Esophagus muscularis mucosa (tissue), 4 donors: ENCODE measurements at places on chromosomes 3 and 15. TPM values are rescaled to one million over a fixed set of nuclear protein-coding genes. Genes with fewer than 3 reads are reported as not detected.

DNA sequence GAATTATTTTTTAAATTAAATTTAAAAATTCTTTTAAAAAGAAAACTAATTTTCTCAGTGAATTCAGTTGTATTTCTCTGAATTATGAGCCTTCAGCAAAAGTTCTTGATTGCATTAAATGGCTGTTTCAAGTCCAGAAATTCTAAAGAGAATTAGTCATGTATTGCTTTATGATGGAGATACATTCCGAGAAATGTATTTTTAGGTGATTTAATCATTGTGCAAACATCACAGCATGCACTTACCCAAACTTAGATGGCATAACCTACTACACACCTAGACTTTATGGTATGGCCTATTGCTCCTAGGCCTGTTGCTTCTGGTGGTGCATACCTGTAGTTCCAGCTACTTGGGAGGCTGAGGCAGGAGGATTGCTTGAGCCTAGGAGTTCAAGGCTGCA, 44.3 kb upstream of the GCNT3 start:
- no peak overlapping the region for H3K27ac ChIP-seq
- H3K36me3 ChIP-seq, result no peaks in the 10 kb centered on the region
- H3K4me1 ChIP-seq, result no peaks in the 10 kb centered on the region
- DNase-seq, result no peak

GRCh38 chr3:25354071-25354470, 74.0 kb upstream of the RARB start:
- DNase-seq, result no peak
- no peak overlapping the region for H3K27ac ChIP-seq
- peaks cover 4% of the 10 kb centered on the region for H3K4me1 ChIP-seq
- H3K4me3 ChIP-seq, result no peak overlapping the region
- no peaks in the 10 kb centered on the region for H3K36me3 ChIP-seq

Gene KLHL40
- total RNA-seq, result 0.17 TPM

- no peak for DNase-seq
- H3K27ac ChIP-seq, result no peak overlapping the region
- H3K4me3 ChIP-seq, result no peak overlapping the region
- no peaks in the 10 kb centered on the region for H3K4me1 ChIP-seq
- H3K36me3 ChIP-seq, result no peaks in the 10 kb centered on the region
These were observed 62.7 kb downstream of the TFDP2 start for GRCh38 chr3:142086581-142087090.

GRCh38 chr3:112635674-112636073, 5.3 kb downstream of the CCDC80 start:
- peak overlapping the region; percentile 84 for H3K27ac ChIP-seq
- H3K4me3 ChIP-seq, result peak overlapping the region; percentile 55
- no peaks in the 10 kb centered on the region for H3K36me3 ChIP-seq
